ENCODE measurements at places on chromosomes 5 and 9. TPM values are rescaled to one million over a fixed set of nuclear protein-coding genes. Genes with fewer than 3 reads are reported as not detected.
A peak's percentile ranks its signal among the peaks of the same experiment; 100 is the strongest.

SPATA31A1 gene
- not detected for total RNA-seq

- DNase-seq, result no peak
Observed at GRCh38 chr9:89730715-89731114, 125.9 kb downstream of the GADD45G start.

DNA sequence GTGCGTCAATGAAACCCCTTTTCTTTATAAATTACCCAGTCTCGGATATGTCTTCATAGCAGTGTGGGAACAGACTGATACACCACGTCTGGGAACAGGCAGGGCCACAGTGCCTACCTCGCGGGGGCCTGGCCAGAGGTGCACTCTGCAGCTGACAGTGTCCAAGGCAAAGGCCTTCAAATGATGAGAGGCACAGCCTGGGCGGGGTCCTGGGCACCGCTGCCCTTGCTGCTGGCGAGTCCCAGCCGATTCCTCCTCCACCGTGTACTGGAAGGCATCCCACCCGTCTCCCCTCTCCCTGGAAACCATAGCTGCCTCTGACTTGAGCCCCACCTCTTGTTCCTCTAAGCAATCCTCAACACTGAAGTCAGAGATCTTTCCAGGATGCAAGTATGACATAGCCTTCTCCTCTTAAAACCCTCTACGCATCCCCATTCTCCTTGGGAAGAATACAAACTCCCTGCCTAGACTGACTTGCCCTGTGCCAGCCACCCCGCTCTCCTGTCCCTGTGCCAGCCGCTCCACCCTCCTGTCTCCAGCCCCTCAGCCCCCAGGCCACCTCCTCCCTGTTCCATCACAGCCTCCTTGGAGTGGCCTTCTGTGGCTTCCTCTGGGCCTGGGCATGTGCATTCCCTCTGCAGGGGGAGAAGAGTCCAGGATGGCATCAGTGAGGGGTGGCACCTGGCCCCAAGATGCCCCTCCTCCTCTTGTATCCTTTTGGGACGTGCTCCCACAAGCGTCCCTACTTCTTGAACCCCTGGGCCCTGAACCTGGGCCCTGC, 8.1 kb upstream of the COL5A1 start:
- DNase-seq, result peak; percentile 48

ARHGAP26 gene
- 6.2 TPM for total RNA-seq

BTNL8 gene
- total RNA-seq, result not detected

C1QTNF3 gene
- 2.4 TPM for total RNA-seq

- peak; percentile 55 for DNase-seq
Observed at GRCh38 chr5:56456002-56456401, 222.9 kb upstream of the ANKRD55 start.

DNA sequence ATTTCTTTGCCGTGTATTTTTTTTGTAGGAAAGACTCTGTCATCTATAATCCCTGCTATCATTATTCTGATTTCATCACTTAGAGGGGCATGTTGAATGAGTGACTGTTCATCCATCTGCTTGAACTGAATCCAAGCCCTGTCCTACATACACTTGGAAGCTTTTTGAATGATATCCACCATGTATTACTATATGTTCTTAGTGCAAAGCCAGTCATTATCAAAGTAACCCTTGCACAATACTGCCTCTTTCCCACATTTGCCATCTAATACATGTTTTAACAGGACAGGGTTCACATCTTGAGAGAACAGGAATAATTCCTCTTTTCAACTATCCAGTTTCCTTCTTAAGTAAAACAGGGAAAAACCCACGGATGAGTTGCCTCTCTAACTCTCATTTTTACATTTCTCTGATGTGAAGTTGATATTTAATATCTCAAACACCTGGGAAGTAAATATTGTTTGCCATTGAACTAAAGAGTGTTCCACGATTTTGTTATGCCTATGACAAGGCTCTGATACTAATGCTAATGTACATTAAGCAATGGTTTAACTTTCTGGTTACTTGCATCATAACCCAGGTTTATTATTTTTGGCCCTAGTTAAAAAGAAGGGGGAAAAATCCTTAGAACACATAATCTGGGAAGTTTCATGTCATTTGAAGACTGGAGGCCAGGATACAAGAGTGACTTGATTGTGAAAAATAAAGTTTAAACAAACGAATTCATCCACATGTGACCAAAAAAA, 103.7 kb upstream of the TARS1 start:
- no peak for DNase-seq

GRCh38 chr5:149002053-149002452, 60.8 kb downstream of the SH3TC2 start:
- DNase-seq, result peak; percentile 91

- peak; percentile 18 for DNase-seq
Observed at GRCh38 chr5:157563929-157564716, 11.5 kb downstream of the ADAM19 start.

EGR1 gene
- total RNA-seq, result 2.2 TPM

- DNase-seq, result no peak
Observed at GRCh38 chr9:129435988-129436717, 184.7 kb downstream of the C9orf50 start.

SLCO6A1 gene
- total RNA-seq, result not detected

GRCh38 chr5:8322484-8322883, 453.5 kb downstream of the MTRR start:
- no peak for DNase-seq

FRRS1L gene
- 0.36 TPM for total RNA-seq

DNA sequence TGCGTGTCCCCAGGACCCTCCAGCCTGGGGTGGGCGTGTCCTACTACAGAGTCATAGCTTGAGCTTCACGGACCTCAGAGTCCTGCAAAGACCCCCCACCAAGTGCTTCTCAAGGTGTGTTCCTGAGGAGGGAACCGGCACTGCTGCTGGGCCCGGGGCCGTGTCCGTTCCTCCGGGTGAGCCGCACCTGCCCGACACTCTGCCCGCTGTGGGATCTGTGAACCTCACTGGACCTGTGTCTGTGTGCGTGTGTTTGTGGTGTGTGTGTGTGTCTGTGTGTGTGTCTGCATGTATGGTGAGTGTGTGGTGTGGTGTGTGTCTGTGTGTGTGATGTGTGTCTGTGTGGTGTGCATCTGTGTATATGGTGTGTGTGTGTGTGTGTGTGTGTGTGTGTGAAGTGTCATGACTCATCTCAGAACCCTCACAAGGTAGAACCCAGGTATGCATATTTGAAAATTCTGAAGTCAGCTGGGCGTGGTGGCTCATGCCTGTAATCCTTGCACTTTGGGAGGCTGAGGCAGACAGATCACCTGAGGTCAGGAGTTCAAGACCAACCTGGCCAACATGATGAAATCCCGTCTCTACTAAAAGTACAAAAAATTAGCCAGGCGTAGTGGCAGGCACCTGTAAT, 40.9 kb upstream of the RXRA start:
- DNase-seq, result no peak

DNA sequence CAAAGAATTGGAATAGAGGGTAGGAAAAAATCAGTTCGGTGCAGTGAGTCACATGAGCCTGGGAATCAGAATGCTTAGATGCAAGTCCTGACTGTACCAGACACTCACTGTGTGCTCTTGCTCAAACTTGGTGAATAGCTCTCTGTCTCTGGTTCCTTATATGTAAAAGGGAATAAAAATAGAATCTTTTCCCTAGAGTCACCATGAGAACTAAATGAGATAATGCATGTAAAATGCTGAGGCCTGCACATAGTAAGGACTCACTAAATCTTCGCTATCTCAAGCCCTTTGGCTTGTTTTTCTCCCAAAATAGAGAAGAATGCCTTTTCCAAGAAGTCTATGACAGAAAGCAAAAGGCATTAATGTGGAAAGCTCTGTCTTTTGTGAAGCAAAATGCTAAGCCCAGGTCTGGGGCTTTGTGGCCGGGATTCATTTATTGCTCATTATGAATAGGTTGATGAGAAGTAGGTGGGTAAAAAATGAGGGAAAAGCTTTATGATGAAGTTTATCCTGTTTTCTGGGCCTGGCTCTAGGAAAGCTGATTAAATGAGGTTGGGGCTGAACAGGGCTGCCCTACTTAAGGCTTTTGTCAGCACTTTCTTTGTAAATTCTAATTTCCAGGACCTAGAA, 483.3 kb downstream of the DMAC1 start:
- no peak for DNase-seq

- no peak for DNase-seq
Observed at GRCh38 chr5:168790002-168790635, 211.0 kb upstream of the PANK3 start.

DNA sequence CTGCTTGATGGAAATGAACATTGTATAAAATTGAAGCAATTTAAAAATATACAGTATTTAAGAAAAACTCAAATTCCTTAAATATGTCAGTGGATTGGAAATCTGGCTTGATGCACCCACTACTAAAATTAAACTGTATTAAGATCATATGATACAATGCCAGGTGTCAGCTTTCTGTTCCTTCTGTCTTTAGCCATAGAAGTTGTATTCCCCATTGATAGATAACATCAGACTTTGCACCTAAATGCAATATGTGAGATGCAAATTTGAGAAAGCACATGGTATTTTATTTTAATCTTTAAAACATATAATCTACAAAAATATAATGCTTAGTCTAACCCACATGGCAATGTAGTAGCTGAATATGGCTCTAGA, 697.4 kb upstream of the WWC1 start:
- DNase-seq, result no peak
